ENCODE measurements at places on chromosomes 3 and 15. TPM values are rescaled to one million over a fixed set of nuclear protein-coding genes. Genes with fewer than 3 reads are reported as not detected.

DNA sequence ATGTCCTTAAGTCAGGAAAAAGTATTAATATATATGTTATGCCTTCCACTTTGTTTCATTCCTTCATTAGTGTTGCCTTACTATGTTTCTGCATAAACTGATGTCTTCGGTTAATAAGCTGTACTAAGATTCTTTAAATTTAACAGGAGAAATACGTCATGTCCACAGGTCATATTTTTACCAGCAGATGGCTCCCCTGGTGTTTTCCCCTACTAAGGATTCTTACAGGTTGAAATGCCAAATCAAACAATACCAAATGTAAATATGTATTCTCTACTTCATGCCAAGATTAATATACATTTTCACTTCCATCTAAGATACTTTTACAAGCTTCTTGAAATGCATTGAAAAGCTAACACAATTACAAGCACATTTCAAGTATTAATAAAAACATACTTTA lies 1602.1 kb downstream of the SI start:
- no peak for DNase-seq

DNA sequence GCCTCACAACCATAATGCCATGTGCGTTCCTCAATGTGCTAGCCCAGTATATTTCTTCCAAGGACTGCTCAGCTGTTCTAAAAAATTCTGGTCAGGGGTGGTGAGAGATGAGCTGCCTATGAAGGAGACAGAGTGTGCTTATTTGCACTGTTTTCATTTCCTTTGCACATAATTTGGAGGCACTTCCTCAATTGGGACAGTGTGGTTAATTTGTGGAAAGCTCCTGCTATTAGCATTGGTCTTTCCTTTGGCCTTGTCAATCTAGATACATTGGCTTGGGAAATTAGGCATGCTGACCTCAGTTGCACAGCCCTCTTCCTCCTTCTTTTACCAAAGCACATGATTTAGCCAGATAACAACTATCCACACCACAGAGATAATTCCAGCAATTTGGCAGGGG lies 9.4 kb downstream of the FAM81A start:
- DNase-seq, result no peak

GRCh38 chr15:76309601-76310330 lies 1.5 kb downstream of the ETFA start:
- DNase-seq, result peak; percentile 27

GRCh38 chr15:42890161-42890913 lies 30.2 kb downstream of the TTBK2 start:
- DNase-seq, result no peak

DNA sequence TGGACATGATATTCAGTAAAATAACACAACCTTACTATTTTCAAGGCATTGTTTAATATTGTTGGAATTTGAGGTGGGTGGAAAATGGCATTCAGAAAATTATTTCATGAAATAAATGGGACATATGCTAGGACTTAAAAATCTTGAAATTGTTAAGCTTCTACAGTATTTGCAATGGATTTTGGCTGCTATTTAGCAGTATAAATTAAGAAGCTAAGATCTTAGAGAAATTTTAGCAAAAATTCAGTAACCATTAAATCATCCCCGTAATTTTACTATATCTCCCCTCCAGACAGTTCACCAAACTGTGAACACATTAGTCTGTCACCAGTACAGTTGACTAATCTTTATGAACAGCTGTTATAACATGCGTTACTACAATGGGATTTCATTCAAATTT lies 8.2 kb downstream of the DIPK2A start:
- DNase-seq, result no peak

GRCh38 chr3:4633078-4634004 lies 140.2 kb downstream of the ITPR1 start:
- no peak for DNase-seq

GRCh38 chr3:186882881-186883685 lies 40.6 kb downstream of the ADIPOQ start:
- DNase-seq, result no peak

GRCh38 chr15:34952481-34952880 lies 17.1 kb downstream of the AQR start:
- DNase-seq, result no peak

GRCh38 chr15:28984421-28985315 lies 98.9 kb downstream of the APBA2 start:
- peak; percentile 71 for DNase-seq

DNA sequence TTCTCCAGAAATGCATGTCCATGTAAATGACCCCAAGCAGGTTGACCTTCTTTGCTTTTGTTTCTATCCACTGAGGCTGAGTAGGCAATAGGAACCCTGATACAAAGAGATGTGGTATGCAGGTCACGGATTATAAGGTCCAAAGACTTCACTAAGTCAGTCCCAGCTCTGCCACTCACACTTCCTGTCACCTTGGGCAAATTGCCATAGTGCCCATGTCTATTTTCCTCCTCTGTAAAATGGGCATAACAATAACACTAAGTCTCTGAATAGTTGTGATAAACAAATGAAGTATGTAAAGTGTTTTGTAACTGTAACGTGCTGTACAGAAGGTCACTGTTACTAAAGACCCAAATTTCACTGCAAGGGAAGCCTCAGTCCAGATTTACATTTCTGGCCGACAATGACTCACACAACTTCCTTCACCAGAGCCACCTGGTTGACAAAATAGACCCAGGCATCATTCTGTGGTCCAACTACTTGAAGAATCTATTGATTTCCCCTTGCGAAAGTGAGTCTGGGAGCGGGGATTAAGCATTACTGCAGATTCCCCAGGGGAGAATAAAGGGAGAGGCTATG lies 175.4 kb upstream of the LPP start:
- DNase-seq, result no peak

- DNase-seq, result no peak
Measured at GRCh38 chr15:52278636-52279367, 16.8 kb downstream of the MYO5C start.

DNA sequence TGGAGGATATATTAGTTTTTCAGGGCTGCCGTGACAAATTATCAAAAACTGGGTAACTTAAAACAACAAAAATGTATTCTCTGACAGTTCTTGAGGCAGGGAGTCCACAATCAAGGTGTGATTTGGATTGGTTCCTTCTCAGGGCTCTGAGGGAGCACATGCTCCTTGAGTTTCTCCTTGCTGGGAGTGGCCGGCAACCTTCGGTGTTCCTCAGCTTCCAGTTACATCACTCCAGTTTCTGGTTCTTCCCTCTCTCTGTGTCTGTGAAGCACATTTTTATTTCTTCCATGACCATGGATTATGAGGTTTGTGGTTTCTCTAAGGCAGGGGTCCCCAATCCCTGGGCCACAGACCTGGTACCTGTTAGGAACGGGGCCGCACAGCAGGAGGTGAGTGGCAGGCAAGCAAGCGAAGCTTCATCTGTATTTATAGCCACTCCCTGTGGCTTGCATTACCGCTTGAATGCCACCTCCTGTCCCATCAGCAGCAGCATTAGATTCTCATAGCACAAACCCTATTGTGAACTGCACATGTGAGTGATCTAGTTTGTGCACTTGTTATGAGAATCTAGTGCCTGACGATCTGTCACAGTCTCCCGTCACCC lies 24.3 kb downstream of the LRRC28 start:
- DNase-seq, result no peak

- no peak for DNase-seq
Measured at GRCh38 chr3:195246581-195246995, 24.4 kb downstream of the XXYLT1 start.

DNA sequence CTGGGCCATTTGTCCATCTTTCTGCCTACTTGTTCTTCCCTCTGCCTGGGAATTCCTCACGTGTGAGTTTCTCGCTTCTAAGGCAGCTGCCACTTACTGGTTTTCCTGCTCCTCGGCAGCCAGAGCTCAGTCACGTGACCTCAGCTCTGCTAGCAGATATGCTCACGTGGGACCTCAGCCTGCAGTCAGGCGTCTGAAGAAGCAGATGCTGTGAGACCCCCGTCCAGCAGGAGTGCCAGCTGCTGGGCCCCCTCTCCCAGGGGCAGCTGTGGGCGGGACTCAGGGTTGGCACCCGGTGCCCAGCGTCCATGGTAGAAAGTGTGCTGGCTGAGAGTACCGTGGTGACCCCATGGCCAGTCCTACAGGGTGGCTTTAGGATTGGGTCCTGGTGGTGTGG lies 161.3 kb upstream of the TLE3 start:
- peak; percentile 44 for DNase-seq

DNA sequence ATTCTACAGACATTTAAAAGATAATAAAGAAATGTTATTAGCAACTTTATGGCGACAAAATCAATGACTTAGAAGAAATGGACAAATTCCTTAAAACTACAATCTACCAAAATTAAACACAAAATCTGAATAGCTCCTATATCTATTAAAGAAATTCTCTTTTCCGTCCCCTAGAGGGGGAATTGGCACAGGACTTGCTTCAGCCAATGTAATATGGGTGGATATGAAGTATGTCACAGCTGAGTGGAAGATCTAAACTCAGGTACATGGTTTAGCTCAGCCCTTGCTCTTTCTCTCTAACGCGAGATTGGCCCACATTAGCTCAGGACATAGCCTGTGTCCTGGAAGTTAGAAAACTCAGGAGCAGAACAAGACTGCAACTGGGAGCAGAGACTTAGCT lies 79.3 kb downstream of the DNAH12 start:
- DNase-seq, result no peak

GRCh38 chr15:98164571-98164970 lies 204.1 kb downstream of the ARRDC4 start:
- DNase-seq, result no peak

DNA sequence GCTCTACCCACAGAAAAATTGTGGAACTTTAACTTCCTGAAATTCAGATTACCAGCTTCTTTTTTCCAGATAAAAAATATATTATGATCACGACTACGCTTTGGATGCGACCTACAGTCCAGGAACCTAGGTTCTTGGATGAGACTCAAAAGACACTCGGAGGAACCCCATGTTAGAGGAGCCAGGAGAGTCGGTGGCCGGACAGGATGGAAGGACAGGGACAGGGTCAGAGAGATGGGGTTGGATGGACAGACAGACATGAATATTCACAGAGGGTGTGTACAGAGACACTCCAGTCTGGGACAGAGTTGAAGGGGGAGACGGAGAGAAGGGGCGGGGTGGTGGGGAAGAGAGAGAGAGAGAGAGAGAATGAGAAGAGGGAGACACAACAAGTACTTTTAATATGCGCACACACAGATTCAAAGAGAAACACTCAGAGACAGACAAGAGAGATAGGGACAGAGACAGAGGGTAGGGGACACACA lies 9.5 kb downstream of the FAM3D start:
- DNase-seq, result no peak

- DNase-seq, result no peak
Measured at GRCh38 chr3:131957980-131958379, 76.8 kb downstream of the CPNE4 start.

- DNase-seq, result no peak
Measured at GRCh38 chr3:62662677-62663076, 212.5 kb downstream of the CADPS start.

B3GNT5 gene
- 21.7 TPM for total RNA-seq

BLM gene
- total RNA-seq, result 4.4 TPM

GPR149 gene
- total RNA-seq, result not detected

ANKUB1 gene
- total RNA-seq, result 2.2 TPM

POPDC2 gene
- 3.4 TPM for total RNA-seq

GPR62 gene
- not detected for total RNA-seq

FAM174B gene
- 42.8 TPM for total RNA-seq

MYZAP gene
- total RNA-seq, result 20.0 TPM
